Activated effector memory CD4-positive, alpha-beta T cell treated with anti-CD3 and anti-CD28 coated beads, Interleukin-2, amount 50 U/mL, for 16 hours (primary cell): ENCODE measurements at places on chromosomes 7 and 10.

DNA sequence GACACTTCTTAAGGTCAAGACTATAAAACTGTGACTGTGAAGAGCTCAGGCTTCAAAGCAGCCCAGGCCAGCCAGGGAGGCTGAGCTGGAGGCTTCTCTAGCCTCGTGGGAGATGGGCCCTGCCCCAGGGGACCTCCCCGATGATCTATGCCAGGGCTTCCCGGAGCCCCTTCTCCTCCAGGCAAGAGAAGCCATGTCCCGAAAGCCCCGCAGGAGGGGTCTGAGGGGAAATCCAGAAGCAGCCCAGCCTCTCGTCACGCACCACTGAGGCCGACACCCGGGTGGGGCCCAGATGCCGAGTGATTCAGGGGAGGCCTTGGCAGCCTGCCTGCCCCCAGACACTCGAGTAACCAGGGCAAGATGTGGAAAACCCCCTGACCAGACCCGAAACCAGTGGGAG is 63.7 kb downstream of the PROSER2 start:
- no peak for DNase-seq

- peak; percentile 96 for DNase-seq
Measured at GRCh38 chr7:91940572-91941341, at the start of gene AKAP9. Gene AKAP9 (plus strand): TSS chr7:91940862. CDS start chr7:91941100, 238 bp downstream.

GRCh38 chr10:11338160-11338844 is 273.1 kb downstream of the USP6NL start:
- no peak for DNase-seq

- no peak for DNase-seq
Measured at GRCh38 chr7:94630855-94631254, 25.1 kb downstream of the SGCE start.

GRCh38 chr10:32141018-32141807 is 85.0 kb upstream of the KIF5B start:
- DNase-seq = no peak

DNA sequence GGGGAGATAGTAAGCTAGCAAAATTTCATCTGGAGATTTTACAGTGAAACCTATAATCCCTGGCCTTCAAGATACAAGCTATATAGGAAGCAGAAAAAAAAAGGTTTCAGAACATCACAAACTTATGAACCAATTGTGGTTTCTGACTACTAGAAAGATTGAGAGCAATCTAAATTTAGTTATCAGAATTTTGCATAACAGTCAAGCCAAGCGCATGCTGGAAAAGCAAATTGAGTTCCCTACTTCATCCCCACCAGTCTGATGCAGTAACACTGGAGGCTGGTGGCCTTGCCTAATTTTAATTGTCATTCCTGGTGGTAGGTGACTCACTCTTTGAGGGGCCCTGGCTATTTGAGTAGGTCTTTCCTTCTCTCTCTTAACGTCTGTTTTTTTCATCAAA is 46.3 kb upstream of the ELMO1 start:
- no peak for DNase-seq

- DNase-seq = no peak
Measured at GRCh38 chr10:92569071-92569470, 4.8 kb downstream of the IDE start.

GRCh38 chr7:130632111-130632510 is 36.4 kb downstream of the COPG2 start:
- no peak for DNase-seq

DNA sequence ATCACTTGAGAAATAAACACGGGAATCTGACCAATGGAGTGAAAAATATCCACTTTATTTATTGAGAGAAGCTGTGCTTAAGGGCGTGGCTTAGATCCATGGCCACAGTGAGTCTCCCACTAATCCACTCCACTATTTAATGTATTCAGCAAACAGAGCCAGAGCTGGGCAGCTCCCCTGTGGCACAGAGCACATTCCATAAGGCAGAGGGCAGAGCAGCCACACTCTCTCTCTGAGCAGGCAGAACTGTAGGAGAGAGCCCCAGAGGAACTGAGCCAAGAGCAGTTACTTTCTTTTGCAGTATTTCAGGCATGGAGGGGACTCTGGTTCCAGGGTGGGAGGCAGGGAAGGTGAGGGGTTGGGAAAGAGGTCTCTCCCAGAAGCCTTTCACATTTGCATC is 106.0 kb downstream of the GALNT17 start:
- no peak for DNase-seq

DNA sequence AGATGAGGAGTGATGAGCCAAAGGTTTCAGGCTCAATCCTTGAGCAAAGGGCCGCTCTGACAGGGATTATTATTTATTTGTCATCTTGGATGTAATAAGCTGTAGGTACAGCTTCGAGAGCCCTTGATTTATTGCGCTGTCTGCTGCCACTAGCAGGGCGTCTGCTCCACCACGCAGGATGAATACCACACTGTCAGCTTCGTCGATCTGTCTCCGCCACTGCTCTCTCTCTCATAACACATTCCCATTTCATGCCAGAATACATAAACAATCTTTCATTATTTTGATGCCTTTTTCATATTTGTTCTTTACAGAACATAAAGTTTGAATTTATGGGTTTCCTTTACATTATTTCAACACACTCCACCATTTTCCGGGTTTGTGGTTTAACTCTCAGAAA is 276.6 kb downstream of the LRMDA start:
- no peak for DNase-seq

DNA sequence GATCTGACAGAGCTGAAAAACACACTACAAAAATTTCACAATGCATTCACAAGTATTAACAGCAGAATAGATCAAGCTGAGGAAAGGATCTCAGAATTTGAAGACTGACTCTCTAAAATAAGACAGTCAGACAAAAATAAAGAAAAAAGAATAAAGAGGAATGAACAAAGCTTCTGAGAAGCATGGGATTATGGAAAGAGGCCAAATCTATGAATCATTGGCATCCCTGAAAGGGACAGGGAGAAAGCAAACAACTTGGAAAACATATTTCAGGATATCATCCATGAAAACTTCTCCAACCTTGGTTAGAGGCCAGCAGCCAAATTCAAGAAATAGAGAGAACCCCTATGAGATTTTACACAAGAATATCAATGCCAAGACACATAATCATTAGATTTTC is 804.8 kb upstream of the IGFBP3 start:
- no peak for DNase-seq

GRCh38 chr10:5556576-5556975 is 31.8 kb downstream of the CALML3 start:
- DNase-seq = no peak

- DNase-seq = no peak
Measured at GRCh38 chr7:119900996-119901672, 371.8 kb upstream of the KCND2 start.

- DNase-seq = no peak
Measured at GRCh38 chr10:97080051-97080776, 105.5 kb downstream of the SLIT1 start.

DNA sequence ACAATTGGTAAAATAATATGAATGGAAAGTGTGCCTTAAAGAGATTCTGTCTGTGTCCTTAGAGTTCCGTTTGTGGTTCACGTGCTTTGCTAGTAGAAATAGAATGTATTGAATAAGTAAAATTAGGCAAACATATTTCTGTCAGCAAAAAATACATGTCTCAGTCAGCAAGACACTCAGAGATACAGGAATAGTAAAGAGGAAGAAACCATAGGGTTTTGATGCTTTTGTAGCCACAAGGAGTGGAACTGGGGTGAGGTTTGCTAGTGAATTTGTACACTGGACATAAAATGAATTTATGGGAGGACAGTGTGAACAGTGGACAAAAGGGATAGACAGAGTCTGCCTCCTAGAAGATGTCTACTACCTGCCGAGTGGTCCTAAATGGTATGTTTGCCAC is 289.2 kb upstream of the NRP1 start:
- no peak for DNase-seq

DNA sequence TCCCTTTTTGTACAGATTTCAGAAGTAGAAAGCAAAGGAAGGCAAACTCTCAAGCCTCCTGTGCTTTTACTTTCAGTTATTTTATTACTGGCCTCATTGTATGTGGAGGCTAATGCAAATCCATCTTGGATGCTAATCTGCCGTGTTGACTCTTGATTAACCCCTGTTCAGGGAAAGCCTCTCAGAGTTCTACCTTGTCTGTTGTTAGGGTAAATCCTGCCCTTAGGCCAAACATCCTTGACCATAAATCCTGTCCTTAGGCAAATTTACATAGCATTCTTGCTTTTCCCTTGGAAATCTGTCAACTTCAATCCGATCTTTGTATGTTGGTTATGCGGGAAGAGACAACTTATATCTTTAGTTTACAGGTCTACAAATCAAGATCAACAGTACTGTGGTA is 709.9 kb upstream of the LRRTM3 start:
- no peak for DNase-seq

DNA sequence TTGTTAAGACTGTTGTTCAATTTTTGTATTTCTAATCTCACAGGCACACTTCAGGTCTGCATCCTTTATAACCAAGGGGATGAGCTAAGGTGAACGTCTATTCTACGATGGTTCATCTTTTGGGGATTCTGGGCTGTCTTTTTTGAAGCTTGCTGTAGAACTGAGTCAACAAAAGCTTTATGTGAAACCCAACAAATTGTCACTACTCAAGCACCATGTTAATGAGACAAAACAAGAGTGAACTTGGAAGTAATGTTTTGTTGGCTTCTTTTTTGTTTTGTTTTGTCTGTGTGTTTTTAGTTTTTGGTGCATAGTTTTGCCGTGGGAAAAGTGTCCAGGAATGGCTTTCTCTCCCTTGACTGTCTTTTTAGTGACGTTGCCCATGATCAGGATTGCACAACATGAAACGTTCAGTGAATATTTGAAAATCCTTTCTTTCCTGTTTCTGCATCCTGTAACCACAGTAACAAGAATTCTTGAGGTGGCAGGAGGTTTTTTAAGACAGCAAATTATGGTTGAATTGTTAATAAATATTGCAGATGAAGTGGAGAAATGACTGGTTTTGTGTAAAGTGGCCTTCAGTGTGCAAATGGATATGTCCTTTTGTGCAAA is 65.6 kb downstream of the WIPF3 start:
- no peak for DNase-seq

DNA sequence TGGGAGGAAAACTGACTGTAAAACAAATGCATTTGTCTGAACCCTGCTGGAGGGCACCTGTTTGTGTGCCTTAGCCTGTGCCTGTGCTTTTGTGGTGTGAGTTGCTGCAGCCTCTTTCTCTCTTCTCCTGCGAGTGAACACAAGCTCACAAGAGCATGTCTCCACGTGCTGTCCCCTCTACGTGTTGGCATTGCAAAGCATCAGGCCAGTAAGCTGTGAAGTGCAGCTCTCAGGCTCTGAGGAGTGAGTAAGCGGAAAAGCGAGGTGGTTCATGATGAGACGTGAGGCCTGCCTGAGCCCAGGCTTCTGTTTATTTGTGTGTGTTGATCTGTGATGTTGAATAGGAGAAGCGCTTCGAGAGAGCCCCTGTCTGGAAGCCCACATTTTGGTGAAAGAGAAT is 85.6 kb upstream of the PDCD4 start:
- DNase-seq = no peak

DNA sequence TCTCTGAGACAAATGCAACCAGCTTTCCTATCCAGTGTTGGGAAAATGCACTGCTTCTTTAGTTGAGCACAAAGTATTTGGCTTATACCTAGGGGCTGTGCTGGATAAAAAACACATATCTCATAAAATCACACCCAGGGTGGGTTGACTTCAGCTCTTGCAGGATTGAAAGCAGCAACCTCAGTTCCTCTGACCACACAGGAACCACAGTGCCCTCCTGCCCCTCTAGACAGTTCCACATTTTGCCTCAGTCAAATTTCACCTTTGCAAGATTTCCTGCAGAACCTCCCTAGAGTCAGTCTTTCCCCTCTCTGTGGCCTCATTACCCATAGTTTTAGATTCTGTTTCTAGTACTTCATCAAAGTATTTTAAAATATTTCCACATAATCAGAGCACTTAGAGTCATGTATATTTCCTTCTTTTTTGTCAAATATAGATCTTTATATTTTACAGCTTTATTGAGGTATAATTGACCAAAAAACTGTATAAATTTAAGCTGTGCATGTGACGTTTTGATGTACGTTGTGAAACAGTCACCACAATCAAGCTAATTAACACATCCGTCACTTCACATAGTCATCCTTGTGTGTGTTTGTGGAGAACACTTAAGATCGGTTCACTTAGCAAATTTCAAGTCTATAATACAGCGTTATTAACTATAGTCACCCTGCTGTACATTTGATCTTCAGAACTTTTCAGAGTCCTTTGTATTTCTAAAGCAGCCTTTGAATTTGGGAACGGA is 37.0 kb upstream of the EGR2 start:
- DNase-seq = no peak

DNA sequence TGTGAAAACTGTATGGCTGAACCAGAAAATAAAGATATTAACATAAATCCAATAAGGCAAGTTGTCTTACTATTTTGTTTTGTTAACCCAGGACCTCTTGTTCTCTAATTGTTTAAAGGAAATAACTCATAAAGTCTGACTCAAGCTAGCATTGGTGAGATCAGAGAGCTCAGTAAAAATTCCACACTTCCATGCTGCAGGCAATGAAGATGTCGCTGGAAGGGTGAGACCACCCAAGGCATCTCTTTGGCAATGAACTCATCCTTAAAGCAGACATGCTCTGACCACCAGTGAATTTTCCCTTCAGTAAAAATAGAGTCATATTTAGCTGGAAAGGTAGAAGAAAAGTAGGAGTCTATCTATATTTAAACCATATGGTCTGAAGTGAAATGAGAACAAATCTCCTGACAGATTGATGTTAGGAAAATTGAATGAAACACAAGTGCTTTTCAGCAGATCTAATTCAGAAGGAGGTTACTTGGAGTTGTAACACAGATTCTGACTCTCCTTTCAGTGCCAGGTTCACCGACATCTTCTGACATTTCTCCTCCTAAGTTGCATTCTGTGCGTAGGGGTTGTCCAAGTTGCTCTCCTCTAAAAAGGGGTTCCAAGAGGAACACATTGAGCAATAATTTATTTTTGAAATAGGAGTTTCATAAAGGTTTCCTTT is 32.8 kb upstream of the VIPR2 start:
- DNase-seq = no peak

GRCh38 chr7:44665531-44666213 is 59.2 kb downstream of the OGDH start:
- no peak for DNase-seq

DNA sequence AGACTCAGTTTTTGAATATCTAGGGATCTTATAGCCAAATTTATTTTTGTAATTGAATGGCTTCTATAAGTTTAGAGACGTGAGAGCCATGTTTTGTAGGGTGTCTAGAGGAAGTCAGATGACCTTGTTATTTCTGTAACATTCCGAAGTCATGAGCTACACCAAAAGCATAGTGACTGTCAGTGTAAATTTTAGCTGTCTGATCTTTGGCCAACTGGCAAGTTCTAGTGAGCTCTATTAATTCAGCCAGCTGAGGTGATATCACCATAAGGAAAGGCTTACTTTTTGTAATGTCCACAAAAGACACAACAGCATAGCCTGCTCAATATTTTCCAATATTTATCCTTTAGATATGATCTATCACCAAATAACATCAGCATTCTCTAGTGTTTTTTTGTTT is 9.9 kb upstream of the NT5C3A start:
- DNase-seq = no peak

DNA sequence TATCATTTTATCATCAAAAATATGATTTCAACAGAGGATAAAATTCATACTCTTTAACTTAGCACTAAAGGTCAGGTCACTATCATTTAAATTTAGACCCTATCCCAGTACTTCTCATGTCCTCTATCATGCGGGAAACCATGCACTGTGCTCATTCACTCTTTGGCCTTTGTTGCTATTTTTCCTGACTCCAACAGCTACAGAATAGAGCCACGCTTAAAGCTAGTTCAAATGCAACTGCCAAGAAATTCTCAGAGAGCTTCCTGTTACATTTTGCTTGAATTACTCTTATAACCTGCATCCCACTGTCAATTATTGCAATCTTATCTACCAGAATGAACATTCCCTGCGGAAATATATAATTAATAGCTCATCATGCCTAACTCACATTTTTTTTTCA is 58.3 kb downstream of the SEMA3A start:
- no peak for DNase-seq

- DNase-seq = no peak
Measured at GRCh38 chr10:9253121-9253520, 1198.6 kb downstream of the GATA3 start.
